Myocyte (in vitro differentiated cells): ENCODE measurements at places on chromosomes 12 and 14. TPM values are rescaled to one million over a fixed set of nuclear protein-coding genes. Genes with fewer than 3 reads are reported as not detected.

The KIF5A gene
- total RNA-seq: not detected in 2 replicates

The VAMP1 gene
- total RNA-seq: 19.2 and 23.7 TPM in 2 replicates

The CCDC196 gene
- not detected in 2 replicates for total RNA-seq

The BTBD7 gene
- 21.0 and 25.2 TPM in 2 replicates for total RNA-seq

The TEX52 gene
- not detected in 2 replicates for total RNA-seq

The IKZF4 gene
- total RNA-seq: 1.1 and 3.0 TPM in 2 replicates

The GYS2 gene
- total RNA-seq: not detected in 2 replicates

The SLC7A8 gene
- 1.7 and 4.8 TPM in 2 replicates for total RNA-seq

The RPS6KA5 gene
- 5.5 and 5.6 TPM in 2 replicates for total RNA-seq

The UNG gene
- 29.8 and 36.0 TPM in 2 replicates for total RNA-seq

The CIDEB gene
- total RNA-seq: not detected in 2 replicates

The KRT79 gene
- not detected in 2 replicates for total RNA-seq

The RD3L gene
- total RNA-seq: not detected in 2 replicates

The CSRP2 gene
- total RNA-seq: 40.2 and 76.0 TPM in 2 replicates

The NEUROD4 gene
- total RNA-seq: not detected in 2 replicates

The TAS2R31 gene
- 0.99 and 2.2 TPM in 2 replicates for total RNA-seq

The RAB35 gene
- total RNA-seq: 18.9 and 20.8 TPM in 2 replicates

The NRL gene
- total RNA-seq: 4.3 and 4.5 TPM in 2 replicates

The RFLNA gene
- 4.9 and 7.9 TPM in 2 replicates for total RNA-seq

The AQP2 gene
- total RNA-seq: not detected in 2 replicates

The GALNT4 gene
- total RNA-seq: 2.6 and 4.0 TPM in 2 replicates

The WDHD1 gene
- 4.0 and 5.3 TPM in 2 replicates for total RNA-seq

The HHIPL1 gene
- 0.32 and 0.36 TPM in 2 replicates for total RNA-seq

The KRT6A gene
- not detected in 2 replicates for total RNA-seq

The ESPL1 gene
- total RNA-seq: 0.36 and 0.53 TPM in 2 replicates

The CLEC12A gene
- not detected in 2 replicates for total RNA-seq

The KDM2B gene
- 22.0 and 32.4 TPM in 2 replicates for total RNA-seq

The LRP1-AS gene
- not detected in 2 replicates for total RNA-seq

The SIX1 gene
- 96.6 and 118 TPM in 2 replicates for total RNA-seq

The IFNG-AS1 gene
- 1.8 TPM in 1 of 2 replicates, not detected in the other for total RNA-seq

The ANO4 gene
- 0.99 and 1.3 TPM in 2 replicates for total RNA-seq

The SYNDIG1L gene
- 0.24 TPM in 1 of 2 replicates, not detected in the other for total RNA-seq

The OTOGL gene
- total RNA-seq: 0.05 and 0.29 TPM in 2 replicates

The CRACR2A gene
- total RNA-seq: 2.5 and 3.0 TPM in 2 replicates

The CCDC175 gene
- total RNA-seq: not detected in 2 replicates

The LRRC23 gene
- 11.1 and 12.1 TPM in 2 replicates for total RNA-seq

The GPRC5D gene
- total RNA-seq: not detected in 2 replicates
